ENCODE measurements at places on chromosomes 5 and 9.

- DNase-seq, result no peak
Measured at GRCh38 chr9:33029231-33029786, 4.2 kb downstream of the DNAJA1 start.

- DNase-seq, result no peak
Measured at GRCh38 chr9:86893811-86894490, 53.4 kb downstream of the GAS1 start.

DNA sequence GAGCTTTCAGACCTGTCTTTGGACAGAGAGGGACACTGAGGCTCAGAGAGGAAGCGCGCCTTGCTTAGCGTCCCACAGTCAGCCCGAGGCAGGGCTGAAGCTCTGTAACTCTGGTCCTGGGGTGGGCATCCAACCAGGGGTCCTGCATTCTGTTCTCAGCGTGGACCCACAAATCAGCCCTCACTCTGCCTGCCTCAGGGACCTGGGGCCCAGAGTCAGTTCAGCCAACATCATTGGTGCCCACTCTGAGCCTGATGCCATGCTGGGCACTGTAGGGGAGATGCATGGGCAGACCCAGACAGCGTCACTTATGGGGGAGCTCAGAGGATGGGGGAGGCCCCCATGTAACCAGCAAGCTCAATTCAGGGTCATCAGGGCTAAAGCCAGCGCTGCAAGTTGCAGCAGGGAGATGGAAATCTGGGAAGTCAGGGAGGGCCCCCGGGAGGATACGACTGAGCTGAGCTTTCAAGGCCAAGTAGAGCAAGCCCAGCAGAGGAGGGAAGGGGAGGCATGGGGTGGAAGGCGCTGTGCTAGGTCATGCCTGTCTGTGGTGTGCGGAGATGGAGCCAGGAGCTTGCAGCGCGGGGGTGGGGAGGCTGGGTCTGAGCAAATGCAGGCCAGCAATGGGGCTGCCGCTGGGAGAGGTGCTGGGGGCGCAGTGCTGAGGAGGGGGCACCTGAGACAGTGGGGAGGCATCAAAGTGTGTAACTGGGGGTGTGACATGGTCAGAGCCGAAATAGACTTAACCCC is 21.1 kb downstream of the CORO2A start:
- DNase-seq, result no peak

- no peak for DNase-seq
Measured at GRCh38 chr5:106331415-106331814, 1339.3 kb downstream of the EFNA5 start.

GRCh38 chr5:132905938-132906337 is 32.5 kb downstream of the LEAP2 start:
- no peak for DNase-seq

DNA sequence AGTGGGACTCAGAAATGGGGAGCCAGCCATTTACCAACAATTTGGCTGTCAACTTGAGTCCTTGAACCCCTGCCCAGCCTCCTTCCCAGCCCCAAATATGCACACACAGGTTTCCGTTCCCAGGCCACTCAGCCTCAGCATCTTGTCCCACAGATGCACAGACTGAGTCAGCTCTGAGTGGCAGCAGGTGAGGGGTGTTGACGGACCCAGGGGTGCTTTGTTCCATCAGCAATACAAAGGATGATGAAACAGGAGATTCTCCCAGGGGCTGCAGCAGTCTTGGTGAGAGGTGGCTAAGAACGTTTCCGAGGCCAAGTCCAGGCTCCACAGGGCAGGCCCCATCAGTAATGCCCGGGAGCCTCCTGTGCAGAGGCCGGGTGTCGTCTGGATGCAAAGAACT is 4.9 kb upstream of the OLFM1 start:
- no peak for DNase-seq

- no peak for DNase-seq
Measured at GRCh38 chr5:147359101-147359500, 124.3 kb downstream of the STK32A start.

GRCh38 chr5:178545941-178546674 is 44.1 kb downstream of the COL23A1 start:
- no peak for DNase-seq

GRCh38 chr5:178334861-178335260 is 102.3 kb upstream of the PHYKPL start:
- no peak for DNase-seq

GRCh38 chr9:35526087-35526801 is 36.3 kb downstream of the RUSC2 start:
- DNase-seq, result no peak

GRCh38 chr9:68931821-68932220 is 82.1 kb downstream of the PRKACG start:
- no peak for DNase-seq

DNA sequence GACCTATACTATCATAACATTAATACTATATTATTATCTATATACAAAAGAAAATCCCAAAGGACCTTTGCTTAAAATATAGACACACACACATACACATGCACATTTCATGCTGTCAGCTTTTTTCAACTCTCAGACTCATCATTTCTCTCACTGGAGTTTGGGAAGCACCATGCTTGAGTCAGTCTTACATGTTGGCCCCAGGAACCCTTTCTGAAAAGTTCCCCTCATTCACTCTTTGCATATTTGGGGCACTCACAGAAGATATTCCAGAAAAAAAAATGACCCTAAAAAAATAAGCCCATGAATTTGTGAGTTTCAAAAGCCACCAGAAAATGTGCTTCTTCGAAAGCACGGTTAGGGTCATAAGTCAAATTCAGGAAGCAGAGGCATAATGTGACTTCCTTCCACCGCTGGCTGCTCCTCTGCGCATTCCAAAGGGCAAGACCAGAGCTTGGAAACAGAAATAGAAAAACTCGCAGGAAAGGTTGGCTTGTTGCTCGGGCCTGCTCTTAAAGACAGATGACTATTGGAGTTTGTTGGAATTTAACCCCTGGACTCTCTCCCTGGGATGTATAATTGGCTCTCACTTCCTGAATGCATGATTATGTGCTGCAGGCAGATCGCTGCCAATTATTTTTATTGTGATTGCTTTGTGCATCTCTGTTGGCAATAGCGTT is 129.7 kb upstream of the IQGAP2 start:
- DNase-seq, result no peak

DNA sequence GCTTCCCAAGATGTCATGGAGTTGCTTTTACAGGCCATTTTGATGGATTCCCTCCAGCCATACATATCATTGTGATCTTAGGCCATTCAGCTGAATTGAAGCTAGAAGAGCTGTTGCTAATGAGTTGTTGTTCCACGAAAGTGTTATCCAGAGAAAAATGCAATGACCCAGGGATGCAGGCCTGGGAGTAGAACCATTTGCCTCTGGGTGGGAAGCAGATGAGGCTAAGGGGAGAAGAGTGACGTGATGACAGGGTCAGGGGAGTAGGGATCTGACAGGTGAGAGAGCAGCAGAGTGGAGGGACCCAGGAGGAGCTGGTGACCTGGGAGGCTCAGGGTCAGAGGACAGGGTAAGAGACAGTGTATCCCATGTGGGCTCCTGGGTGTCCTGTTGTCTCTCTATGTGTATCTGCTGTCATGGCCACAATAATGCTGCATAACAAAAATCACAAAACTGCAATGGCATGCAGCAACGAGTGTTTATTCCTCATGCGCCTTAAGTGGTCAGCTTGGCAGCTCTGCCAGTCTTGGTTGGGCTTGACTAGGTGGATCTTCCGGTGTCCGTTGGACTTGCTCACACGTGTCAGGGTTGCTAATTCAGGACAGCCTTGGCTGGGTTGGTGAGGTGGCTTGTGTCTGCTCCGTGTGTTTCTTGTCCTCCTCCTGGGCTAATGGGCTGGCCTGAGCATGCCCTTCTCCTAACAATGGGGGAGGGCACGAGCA is 90.6 kb downstream of the LIFR start:
- DNase-seq, result no peak

- DNase-seq, result no peak
Measured at GRCh38 chr5:150960791-150961396, 56.1 kb upstream of the ZNF300 start.

- DNase-seq, result no peak
Measured at GRCh38 chr9:134602547-134603362, 38.8 kb upstream of the COL5A1 start.

DNA sequence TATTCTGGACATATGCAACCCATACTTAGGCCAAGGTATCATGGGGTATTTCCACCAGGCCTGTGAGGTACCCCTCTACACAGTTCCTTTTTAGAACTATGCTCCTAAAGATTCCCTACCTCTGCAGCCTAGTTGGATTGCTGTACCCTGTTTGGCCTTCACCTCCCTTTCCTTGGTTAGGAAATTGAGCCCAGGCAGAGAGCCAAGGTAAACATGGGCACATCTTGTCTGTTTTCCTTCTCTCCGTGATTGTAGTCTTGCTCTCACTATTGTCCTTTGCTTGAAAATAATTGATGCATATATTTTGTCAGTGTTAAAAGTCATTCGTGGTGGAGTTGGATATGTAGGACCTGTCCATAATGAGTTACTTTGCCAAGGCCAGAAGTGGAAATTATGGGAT is 26.7 kb downstream of the BDP1 start:
- no peak for DNase-seq

Data from activated gamma-delta T cell (primary cell).